ENCODE measurements at places on chromosomes 2 and 18.

DNA sequence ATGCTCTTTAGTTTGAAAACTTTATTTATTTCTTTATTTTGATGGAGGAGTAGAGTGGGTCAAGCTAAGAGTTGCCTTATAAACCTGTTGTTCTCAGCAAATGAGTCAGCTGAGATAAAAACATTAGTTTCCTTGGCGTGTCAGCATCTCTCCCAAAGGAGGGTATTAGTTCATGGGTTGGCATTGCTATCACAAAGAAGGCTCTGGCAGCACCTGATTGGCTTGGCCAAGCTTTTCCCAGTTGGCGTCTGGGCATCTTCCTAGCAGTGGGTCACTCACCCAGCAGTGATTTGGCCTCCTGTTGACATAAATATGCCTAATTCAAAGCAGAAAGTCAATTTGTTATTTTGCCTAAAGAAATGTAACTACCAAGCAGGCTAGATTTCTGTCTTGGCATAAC lies 200.7 kb upstream of the TNP1 start:
- no peak for DNase-seq

- DNase-seq, result no peak
These were observed 304.4 kb downstream of the GULP1 start for GRCh38 chr2:188596054-188596453.

GRCh38 chr18:853471-853870 lies 41.4 kb upstream of the YES1 start:
- DNase-seq, result no peak

- DNase-seq, result no peak
These were observed 386.1 kb downstream of the ARHGAP15 start for GRCh38 chr2:143515318-143515717.

DNA sequence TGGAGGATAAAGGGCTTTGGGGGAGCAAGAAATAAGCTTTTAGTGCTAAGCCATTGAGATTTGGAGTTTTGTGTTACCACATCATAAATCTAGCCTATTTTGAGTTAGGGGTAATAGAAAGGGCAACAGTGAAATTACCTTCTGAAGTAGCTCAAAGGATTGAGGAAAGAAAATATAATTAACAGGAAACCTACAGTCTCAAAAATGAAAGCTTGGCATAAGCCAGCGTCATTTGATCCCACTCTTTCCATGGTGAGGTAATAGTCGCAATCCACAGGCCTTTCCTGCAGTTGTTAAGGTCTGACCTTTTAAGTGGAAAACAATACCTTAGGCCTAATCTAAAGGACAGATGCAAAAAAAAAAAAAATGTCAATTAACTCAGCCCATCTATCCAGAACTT lies 182.7 kb downstream of the UXS1 start:
- DNase-seq, result peak; percentile 6

DNA sequence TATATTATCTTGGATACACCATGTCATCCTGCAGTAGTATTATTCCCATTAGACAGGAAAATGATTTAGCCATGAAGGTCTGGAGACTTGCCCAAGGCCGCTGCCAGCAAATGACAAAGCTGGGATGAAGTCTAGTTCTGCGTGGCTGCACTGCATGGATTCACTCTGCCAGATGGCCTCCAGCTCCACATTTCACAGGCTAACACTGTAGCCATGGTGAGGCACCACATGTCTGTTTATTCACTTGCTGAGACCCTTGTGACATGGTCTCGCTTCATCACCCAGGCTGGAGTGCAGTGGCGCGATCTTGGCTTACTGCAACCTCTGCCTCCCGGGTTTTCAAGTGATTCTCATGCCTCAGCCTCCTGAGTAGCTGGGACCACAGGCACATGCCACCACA lies 31.5 kb upstream of the SCG2 start:
- no peak for DNase-seq

- DNase-seq, result no peak
These were observed 116.0 kb upstream of the ETAA1 start for GRCh38 chr2:67281101-67281500.

GRCh38 chr2:12685145-12685544 lies 31.6 kb upstream of the TRIB2 start:
- DNase-seq, result no peak
